LoVo (cell line): ENCODE measurements at places on chromosomes 1 and 21.

- DNase-seq: peak; percentile 26
These were observed 35.9 kb downstream of the HEATR1 start for GRCh38 chr1:236568285-236568894.

GRCh38 chr1:235532360-235532759, 28.1 kb upstream of the B3GALNT2 start:
- peak; percentile 38 for DNase-seq

GRCh38 chr21:17612023-17612564, 607 bp downstream of the BTG3 start:
- no peak for DNase-seq

GRCh38 chr1:155971910-155972809, 6.2 kb downstream of the ARHGEF2 start:
- no peak for DNase-seq

- DNase-seq: peak; percentile 50
These were observed 335.0 kb upstream of the GREM2 start for GRCh38 chr1:240946926-240947325.

- DNase-seq: no peak
These were observed 161.6 kb downstream of the DISP1 start for GRCh38 chr1:222976453-222976852.
